ENCODE measurements at places on chromosomes 6 and 20. TPM values are rescaled to one million over a fixed set of nuclear protein-coding genes. Genes with fewer than 3 reads are reported as not detected.

Gene FGD2
- not detected for total RNA-seq

Gene TMEM74B
- total RNA-seq, result not detected

Gene TULP1
- total RNA-seq, result not detected

Gene TFAP2D
- total RNA-seq, result not detected

Gene SLC4A11
- not detected for total RNA-seq

Gene CLDN20
- not detected for total RNA-seq

Gene PRSS16
- total RNA-seq, result not detected

Gene BPI
- 0.11 TPM for total RNA-seq

Gene KIF25
- not detected for total RNA-seq

GRCh38 chr20:33434434-33434833 is 9.1 kb downstream of the SNTA1 start:
- no peaks in the 10 kb centered on the region for H3K4me1 ChIP-seq
- H3K27ac ChIP-seq, result no peak overlapping the region
- H3K27me3 ChIP-seq, result no peaks in the 10 kb centered on the region
- no peak for DNase-seq
- H3K4me3 ChIP-seq, result no peak overlapping the region

GRCh38 chr20:54346276-54346675 is 129.1 kb upstream of the DOK5 start:
- H3K4me3 ChIP-seq, result no peak overlapping the region
- no peak for DNase-seq
- peaks cover 46% of the 10 kb centered on the region for H3K4me1 ChIP-seq
- 0 out of 2 replicates have a peak overlapping the region, but pooled peaks have one; percentile 45 for H3K27ac ChIP-seq
- no peaks in the 10 kb centered on the region for H3K27me3 ChIP-seq

- no peaks in the 10 kb centered on the region for H3K27me3 ChIP-seq
- no peaks in the 10 kb centered on the region for H3K4me1 ChIP-seq
- DNase-seq, result no peak
These were observed 122.8 kb upstream of the BEND3 start for GRCh38 chr6:107237992-107238660.

DNA sequence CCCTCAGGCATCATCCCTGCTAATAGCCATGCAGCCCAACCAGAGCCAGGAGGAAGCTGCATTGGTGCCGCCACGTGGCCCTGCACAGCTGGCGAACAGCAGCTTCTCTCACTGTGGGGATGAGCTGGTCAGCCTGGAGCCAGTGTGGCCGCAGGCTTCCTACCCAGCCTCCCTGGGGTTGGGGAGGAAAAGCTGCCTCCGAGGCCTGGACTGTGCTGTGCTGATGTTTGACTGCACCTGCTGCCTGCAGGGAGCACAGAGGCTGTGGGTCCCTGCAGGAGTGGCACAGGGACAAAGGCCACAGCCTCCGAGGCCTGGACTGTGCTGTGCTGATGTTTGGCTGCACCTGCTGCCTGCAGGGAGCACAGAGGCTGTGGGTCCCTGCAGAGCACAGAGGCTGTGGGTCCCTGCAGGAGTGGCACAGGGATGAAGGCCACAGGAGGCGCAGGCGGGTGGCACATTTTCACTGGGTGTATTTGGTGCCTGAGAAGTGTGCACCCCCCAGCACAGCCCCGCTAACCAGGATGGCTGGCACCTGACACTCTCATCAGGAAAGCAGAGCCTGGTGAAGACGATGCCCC is 83.9 kb downstream of the DLL1 start:
- no peak for DNase-seq
- no peaks in the 10 kb centered on the region for H3K36me3 ChIP-seq
- no peak overlapping the region for H3K27ac ChIP-seq
- H3K4me3 ChIP-seq, result no peak overlapping the region
- H3K27me3 ChIP-seq, result no peaks in the 10 kb centered on the region

DNA sequence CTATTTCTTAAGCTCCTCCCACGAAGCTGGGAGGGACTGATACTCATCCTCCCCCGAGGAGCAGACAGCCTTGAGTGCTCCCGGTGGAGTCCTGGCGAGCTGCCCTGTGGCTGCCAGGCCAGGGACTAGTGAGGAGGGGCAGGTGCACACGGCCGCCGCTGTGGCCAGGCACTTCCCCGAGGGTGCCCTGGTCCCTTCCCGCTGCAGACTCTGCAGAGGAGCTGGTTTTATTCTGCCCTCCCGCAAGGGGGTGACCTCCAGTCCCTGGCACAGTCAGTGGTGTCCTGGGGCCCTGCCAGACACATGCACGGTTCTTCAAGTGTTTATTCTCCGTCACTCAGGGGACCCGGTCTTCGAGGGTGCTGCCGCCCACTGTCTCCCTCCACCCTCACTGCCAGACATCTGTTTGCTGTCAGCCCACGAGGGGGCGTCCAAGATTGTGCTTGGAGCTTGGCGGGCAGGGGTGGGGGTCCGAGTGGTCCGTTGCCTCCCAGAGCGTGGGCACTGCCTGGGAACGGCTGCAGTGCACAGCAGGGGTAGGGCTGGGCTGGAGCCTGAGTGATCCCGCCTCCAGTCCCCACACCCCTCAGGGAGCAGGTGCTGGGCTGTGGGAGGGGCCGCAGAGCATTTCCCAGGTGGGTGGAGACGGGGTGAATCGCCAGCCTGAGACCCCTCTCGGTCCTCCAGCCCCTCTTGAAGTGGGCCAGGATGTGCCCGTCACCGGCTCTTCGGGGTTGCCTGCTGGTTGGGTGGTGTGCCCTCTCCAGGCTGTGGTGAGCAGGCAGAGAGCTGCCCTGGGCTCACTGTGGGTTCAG is 3.1 kb upstream of the CABLES2 start:
- H3K4me1 ChIP-seq, result peaks cover 23% of the 10 kb centered on the region
- H3K27ac ChIP-seq, result no peak overlapping the region
- peaks cover 2% of the 10 kb centered on the region for H3K36me3 ChIP-seq
- H3K27me3 ChIP-seq, result peaks cover 21% of the 10 kb centered on the region

GRCh38 chr6:14620522-14620921 is 502.9 kb downstream of the CD83 start:
- no peak overlapping the region for H3K4me3 ChIP-seq
- H3K27me3 ChIP-seq, result no peaks in the 10 kb centered on the region
- no peak overlapping the region for H3K27ac ChIP-seq
- H3K36me3 ChIP-seq, result no peaks in the 10 kb centered on the region

GRCh38 chr20:34240693-34241615 is at the start of gene ASIP:
Gene ASIP, plus strand, starts transcription at chr20:34241423. Its CDS starts 18,952 bp downstream, at chr20:34260375.
- no peak for DNase-seq
- H3K27ac ChIP-seq, result no peak within 1 kb of the TSS
- no peaks in the 10 kb centered on the region for H3K27me3 ChIP-seq
- no peak within 1 kb of the TSS for H3K4me3 ChIP-seq
- peaks cover 2% of the 10 kb centered on the region for H3K4me1 ChIP-seq
- no peaks in the 10 kb centered on the region for H3K36me3 ChIP-seq

DNA sequence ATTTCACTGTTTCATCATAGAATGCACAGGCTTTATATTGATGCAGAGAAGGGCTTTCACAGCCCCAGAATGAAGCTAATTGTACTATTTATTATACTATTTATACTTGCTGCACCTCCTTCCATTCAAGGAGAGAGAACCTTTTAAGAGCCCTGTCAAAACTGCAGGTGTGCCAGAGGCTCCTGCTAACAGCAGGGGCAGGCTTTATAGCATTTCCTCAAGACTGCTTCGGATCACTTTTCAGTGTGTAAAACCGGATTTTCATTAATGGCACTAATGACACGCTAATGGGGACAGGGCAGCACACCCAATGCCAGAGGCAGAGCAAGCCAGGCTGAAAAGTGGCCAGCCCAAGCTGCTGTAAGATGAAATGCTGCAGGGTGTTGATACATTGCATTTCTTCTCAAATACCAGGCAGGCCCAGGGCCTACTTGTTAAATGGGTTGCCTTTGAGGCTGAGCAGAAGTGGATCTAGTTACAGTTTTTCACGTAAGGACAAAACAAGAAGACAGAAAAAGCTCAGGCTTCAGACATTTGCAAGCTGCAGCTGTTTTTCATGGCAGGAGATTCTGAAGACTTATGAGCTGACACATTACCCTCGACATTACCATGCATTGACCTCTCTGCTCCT is 487.7 kb upstream of the BTBD3 start:
- H3K4me3 ChIP-seq, result no peak overlapping the region
- no peaks in the 10 kb centered on the region for H3K27me3 ChIP-seq
- no peak for DNase-seq
- no peak overlapping the region for H3K27ac ChIP-seq
- H3K36me3 ChIP-seq, result no peaks in the 10 kb centered on the region

DNA sequence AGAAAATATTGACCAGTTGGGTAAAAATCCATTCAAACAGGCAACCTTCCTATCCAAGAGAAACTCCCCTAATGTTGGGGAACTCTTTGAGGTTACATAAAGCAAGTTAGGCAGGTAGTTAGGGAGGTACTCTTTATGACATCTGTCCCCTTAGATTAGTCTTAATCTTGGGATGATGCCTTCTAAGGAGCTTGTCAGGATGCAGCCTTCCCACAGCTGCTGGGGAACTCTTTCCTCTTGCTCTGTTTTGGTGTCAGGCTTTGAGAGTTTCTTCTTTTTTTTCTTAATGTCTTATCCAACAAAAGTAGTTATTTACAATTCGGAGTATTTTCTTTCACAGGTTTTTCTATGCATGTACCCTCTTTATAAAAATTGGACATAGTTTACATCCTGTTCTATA is 194.8 kb downstream of the CDKAL1 start:
- no peak overlapping the region for H3K4me3 ChIP-seq
- no peak for DNase-seq
- H3K27me3 ChIP-seq, result no peaks in the 10 kb centered on the region
- no peaks in the 10 kb centered on the region for H3K4me1 ChIP-seq

DNA sequence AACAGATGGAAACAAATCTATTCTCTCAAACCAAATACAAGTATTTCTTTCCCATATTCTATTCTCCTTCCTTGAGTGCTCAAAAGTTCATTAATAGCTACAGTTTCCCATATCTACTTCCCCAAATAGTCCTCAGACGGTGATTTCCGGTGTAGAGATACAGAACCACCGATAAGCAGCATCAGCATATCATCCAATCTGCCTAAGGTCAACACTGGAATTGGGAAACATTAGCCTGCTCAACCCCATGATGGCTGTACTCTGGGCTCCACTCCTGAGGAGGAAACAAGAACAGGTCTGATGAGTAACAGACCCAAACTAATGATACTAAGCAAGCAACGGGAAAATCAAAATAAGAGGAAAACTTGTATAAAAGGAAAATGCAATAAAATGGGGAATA is 115.6 kb downstream of the EPB41L2 start:
- no peak overlapping the region for H3K4me3 ChIP-seq
- no peak overlapping the region for H3K27ac ChIP-seq
- no peaks in the 10 kb centered on the region for H3K27me3 ChIP-seq
- peaks cover 43% of the 10 kb centered on the region for H3K4me1 ChIP-seq
- no peak for DNase-seq

GRCh38 chr6:106501960-106502371 is 127.3 kb downstream of the RTN4IP1 start:
- no peaks in the 10 kb centered on the region for H3K27me3 ChIP-seq
- DNase-seq, result no peak
- no peak overlapping the region for H3K4me3 ChIP-seq
- no peaks in the 10 kb centered on the region for H3K36me3 ChIP-seq
- no peaks in the 10 kb centered on the region for H3K4me1 ChIP-seq

GRCh38 chr20:4227085-4227821 is 211.9 kb upstream of the RNF24 start:
- H3K27me3 ChIP-seq, result no peaks in the 10 kb centered on the region
- no peak overlapping the region for H3K4me3 ChIP-seq
- no peaks in the 10 kb centered on the region for H3K36me3 ChIP-seq
- H3K4me1 ChIP-seq, result peaks cover 23% of the 10 kb centered on the region
- DNase-seq, result peak; percentile 33
- no peak overlapping the region for H3K27ac ChIP-seq

GRCh38 chr20:47659904-47660601 is 125.2 kb downstream of the SULF2 start:
- H3K27me3 ChIP-seq, result no peaks in the 10 kb centered on the region
- no peaks in the 10 kb centered on the region for H3K36me3 ChIP-seq
- H3K4me1 ChIP-seq, result no peaks in the 10 kb centered on the region
- DNase-seq, result no peak
- no peak overlapping the region for H3K4me3 ChIP-seq
- H3K27ac ChIP-seq, result no peak overlapping the region

DNA sequence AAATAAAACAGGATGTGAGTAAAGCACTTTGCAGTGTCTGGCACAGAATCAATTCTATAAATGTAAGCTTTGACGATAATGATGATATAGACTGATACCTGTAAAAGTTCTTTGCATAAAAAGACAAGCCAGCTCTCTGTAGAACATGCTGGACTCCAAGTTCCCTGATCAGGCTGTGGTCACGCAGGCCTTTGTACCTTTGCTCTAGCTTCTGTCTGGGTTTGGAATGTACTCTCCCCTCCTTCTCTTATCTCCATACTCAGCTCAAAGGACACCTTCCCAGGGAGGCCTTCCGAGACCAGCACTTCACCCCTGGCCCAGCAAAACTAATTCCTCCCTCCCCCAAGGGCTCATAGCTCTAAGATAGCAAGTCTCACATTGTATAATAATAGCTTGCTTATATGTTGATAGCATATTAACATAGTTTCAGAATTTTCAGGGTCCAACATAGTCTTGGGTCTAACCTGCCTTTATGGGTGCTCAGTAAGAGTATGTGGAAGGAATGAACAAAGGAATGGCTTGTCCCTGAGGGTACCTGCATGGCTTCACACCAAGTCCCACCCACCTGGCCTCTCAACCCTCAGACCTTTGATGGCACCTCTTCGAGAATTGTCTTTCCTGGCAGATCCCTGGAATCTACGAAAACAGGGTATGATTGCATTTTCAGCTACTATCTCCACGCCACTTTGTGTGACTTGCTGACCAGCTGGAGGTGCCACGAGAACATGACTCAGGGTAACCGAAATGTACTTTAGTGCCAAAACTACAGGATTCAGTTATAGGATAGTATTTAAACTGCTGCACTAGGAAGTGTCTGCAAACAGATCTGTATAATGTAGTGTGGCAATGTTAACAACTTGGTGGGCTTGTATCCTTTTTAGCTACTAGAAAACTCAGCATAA is 41.7 kb upstream of the PIM1 start:
- H3K4me3 ChIP-seq, result no peak overlapping the region
- peak overlapping the region; percentile 44 for H3K27ac ChIP-seq
- no peak for DNase-seq
- H3K27me3 ChIP-seq, result no peaks in the 10 kb centered on the region
- peaks cover 60% of the 10 kb centered on the region for H3K4me1 ChIP-seq

Measured in SJSA1 (cell line).